A172 (cell line): ENCODE measurements at places on chromosomes 16 and 17. TPM values are rescaled to one million over a fixed set of nuclear protein-coding genes. Genes with fewer than 3 reads are reported as not detected.

DNA sequence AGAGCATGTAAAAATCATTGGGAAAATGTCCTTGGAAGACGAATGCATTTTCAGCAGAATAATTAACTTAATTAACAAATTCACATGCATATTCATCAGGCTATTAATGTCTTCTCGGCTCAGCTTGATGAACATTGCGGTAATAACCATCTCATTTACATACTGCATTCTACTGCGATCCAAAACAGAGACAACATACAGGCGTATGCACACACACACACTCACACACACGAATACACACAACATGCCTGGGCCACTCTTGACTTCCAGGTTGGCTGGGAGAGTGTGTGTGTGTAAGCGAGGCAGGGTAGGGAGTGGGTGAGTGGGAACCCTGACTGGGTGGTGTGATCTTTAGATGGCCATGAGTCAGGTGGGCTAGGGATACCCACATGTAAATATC lies 44.7 kb downstream of the NEUROD2 start:
- DNase-seq = no peak

GRCh38 chr17:47992216-47992615 lies 21.3 kb downstream of the CDK5RAP3 start:
- DNase-seq = no peak

DNA sequence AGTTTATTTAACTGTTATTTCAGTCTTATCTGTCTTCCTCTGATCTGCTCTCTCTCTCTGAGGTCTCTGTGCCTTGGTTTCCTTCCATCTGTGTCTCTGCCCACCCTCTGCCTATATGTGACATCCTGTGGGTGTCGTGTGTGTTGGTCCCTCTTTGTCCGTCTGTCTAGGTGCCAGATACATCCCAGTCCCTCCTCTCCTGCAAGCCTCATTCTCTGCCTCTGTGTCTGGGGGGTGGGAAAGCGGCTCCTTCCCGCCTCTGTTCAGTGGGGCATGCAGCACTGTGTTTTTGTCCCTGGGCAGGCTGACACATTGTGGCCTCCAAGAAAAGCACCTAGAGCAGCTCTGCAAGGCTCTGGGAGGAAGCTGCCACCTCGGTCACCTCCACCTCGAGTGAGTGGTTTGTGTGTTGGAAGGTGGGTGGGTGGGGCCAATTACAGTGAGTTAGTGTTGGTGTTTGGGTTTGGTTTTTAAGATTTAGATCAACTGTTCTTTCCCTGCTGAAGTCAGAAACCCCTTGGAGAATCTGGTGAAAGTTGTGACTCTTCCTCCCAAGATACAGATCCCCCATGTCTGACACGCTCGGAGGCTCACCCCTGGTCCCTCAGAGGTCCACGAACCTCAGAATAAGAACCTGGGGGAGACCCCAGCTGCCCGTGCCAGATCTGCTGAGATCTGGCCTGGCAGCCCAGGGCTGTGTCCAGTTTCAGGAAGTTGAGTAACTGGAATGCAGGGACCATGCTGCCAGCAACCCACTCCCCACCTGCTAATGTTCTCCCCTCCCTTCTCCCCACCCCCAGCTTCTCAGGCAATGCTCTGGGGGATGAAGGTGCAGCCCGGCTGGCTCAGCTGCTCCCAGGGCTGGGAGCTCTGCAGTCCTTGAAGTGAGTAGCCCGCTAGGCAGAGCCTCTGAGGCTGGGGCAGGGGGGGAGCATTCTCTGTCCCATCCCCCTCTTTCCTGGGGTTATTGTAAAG lies 50.9 kb upstream of the CPNE2 start:
- DNase-seq = no peak

GRCh38 chr17:40244255-40244654 lies 25.2 kb downstream of the WIPF2 start:
- DNase-seq = no peak

DNA sequence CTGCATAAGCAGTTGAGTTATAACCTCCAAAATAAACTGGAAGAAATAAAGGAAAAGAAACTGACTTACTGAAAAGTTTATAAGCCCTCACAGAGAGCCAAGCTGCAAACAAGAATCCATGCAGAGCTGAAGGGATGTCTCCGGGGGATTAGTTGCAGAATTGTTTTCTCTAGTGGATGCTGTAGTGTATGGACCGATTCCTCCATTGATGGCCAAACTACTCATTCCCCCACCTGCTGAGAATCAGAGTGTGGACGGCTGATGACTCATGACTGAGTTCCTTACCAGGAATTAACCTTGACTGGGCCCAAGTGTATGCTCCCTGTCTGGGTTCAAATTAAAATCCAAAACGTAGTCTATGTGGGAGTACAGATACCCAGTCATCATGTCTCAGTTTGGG lies 93.9 kb upstream of the CDH8 start:
- no peak for DNase-seq

DNA sequence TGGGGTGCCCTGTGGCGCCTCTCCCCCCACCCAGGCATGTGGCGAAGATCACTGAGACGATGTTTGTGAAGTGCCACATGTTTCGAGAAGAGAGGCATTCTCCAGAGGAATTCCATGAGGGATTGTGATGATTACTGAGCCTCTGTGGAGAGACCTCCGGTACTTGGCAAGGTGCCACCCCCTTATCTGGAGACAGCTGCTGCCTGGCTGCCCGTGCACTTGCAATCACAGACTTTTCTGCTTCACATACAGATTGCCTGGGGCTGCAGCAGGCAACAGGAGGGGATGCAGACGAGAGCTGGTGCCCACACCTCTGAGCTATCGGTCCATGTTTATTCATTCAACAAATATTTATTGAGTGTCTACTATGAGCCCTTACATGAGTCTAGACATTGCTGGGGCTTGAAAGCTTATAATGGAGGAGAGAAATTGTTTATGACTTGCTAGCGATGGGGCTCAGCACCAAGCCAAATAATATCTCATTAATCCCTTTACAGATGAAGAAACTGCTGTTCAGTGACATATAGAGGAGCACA lies 317.2 kb upstream of the ZFHX3 start:
- DNase-seq = peak; percentile 15

- DNase-seq = no peak
Measured at GRCh38 chr16:85557971-85558657, 55.0 kb upstream of the GSE1 start.

DNA sequence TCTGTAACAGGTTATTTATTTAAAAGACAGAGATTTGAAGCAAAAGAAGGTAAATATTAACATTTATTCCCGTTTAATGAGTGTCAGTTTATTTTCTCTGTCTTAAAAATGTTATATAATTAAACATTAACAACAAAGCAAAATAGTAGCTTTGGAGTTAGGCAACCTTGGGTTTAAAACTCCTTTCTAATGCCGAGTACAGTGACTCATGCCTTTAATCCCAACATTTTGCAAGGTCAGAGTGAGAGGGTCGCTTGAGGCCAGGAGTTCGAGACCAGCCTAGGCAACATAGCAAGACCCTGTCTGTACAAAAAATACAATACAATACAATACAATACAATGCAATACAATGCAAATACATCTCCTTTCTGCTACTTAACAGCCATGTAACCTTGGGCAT lies 128.7 kb downstream of the CHD9 start:
- no peak for DNase-seq

GRCh38 chr16:10685709-10686108 lies 9.0 kb downstream of the TEKT5 start:
- DNase-seq = no peak

ABCA9 gene
- total RNA-seq = 0.02 TPM in 1 of 2 replicates, not detected in the other

CA7 gene
- total RNA-seq = not detected in 2 replicates

SLX1A gene
- total RNA-seq = 9.8 and 57.9 TPM in 2 replicates
